Stimulated activated CD4-positive, alpha-beta T cell treated with anti-CD3 and anti-CD28 coated beads, Interleukin-4, amount 100 ng/mL, for 4 hours (primary cell): ENCODE measurements at places on chromosomes 7 and 10.

- DNase-seq: no peak
These were observed 102.7 kb upstream of the FAM13C start for GRCh38 chr10:59465088-59465487.

GRCh38 chr7:84161398-84161797, 33.2 kb downstream of the SEMA3A start:
- no peak for DNase-seq

GRCh38 chr7:117323851-117324711, 1.2 kb upstream of the WNT2 start:
- DNase-seq: no peak

DNA sequence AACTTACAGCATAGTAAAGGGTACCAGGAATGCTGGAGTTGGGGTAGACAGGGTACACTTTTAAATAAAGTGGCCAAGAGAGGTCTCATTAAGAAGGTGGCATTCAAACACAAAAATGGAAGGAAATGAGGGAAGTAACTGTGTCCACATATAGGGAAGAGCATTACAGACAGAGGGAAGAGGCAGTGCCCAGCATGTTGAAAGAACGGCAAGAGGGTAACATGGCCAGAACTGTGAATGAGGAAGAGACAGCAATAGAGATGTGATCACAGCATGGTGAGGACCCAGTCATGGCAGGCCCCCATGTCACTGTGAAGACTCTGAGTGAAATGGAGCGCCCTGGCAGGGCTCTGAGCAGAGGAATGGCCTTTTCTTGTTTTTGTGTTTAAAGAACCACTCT, 35.1 kb upstream of the ZNRF2 start:
- DNase-seq: no peak

DNA sequence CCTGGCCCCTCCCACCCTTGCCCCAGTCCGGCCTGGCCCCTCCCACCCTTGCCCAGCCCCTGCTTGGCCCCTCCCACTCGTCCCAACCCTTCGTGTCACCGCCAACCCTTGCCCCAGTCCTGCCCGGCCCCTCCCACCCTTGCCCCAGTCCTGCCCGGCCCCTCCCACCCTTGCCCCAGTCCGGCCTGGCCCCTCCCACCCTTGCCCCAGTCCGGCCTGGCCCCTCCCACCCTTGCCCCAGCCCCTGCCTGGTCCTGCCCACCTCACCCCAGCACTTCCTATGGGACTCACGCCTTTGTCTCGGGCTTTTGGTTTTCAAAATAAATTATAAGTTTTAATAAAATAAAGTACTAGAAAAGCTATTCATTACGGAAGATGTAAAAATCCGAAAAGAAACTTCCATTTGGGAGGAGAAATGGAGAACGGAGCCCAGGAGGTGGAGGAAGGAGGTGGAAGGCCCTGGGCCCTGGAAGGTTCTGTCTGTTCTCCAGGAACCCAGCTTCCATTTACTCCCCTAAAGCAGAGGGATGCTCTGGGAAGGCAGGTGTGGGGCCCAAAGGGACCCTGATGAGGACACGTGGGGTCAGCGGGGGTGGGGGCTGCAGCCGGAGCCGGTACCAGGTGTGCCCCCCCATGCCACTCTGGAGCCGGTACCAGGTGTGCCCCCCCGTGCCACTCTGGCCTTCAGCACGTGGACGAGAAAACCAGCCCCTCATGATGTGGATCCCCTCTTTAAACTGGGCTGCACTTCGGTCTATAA, 52.2 kb downstream of the PWWP2B start:
- no peak for DNase-seq

DNA sequence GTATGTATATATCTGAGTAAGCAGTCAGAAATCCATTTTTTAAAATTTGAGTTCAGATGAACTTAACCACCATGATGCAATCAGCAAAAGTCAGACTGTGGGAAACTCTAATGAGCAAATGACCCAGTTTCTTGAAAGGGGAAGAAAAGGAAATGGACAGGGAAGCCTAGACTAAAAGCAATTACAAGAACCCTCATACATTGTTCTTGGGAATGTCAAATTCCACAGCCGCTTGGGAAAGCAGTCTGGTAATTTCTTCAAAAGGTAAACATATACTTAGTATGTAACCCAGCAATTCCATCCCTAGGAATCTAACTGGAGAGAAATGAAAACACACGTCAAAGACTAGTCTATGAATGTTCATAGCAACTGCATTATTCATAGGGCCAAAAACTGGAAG, 16.4 kb upstream of the FOXK1 start:
- no peak for DNase-seq

DNA sequence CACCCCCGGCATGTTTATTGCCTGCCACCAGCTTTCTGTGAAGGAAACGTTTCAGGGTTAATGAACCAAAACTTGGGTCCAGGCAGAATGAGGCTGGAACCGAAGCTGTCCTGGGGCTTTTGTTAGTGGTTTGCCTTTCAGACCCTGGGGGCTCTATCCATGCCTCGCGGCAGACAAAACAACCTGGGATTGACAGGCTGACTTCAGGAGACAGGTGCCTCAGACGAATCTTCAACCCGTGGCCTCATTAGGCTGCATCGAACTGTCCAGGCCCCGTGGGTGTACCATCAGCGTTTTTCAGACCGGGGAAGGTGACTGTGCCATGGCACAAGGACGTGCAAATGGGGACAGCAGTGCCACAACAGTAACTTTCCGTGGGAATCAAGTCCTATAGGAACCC, 259.3 kb upstream of the SHH start:
- DNase-seq: no peak

- no peak for DNase-seq
These were observed 107.4 kb downstream of the UBE2H start for GRCh38 chr7:129845178-129845971.

GRCh38 chr7:130865408-130866236, 131.6 kb upstream of the KLF14 start:
- DNase-seq: no peak

- DNase-seq: no peak
These were observed 131.3 kb downstream of the INHBA start for GRCh38 chr7:41571573-41571972.

DNA sequence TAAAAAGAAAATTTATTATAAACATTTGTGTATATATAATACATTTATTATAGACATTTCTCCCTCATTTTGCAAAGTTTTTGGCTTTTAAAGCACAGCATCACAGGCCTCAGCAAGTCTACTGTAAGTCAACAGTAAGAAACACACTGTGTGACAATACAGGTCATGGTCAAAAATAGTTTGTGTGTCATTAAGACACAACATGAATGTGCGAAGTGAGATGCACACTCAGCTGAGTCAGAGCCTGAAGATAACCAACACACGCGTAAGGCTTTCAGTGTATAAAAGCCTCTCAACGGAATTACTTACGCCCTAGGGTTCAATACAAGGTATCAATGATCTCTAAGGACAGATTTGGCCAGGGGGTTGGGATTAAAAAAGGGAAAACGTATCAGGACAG, 157.6 kb downstream of the PIP4K2A start:
- DNase-seq: no peak
